Left lung (tissue), 14 donors: ENCODE measurements at places on chromosomes 1 and 21. TPM values are rescaled to one million over a fixed set of nuclear protein-coding genes. Genes with fewer than 3 reads are reported as not detected.
A peak's percentile ranks its signal among the peaks of the same experiment; 100 is the strongest.

PCP4L1 gene
- 1.5 TPM for total RNA-seq

GRCh38 chr1:78254517-78254916, 208.8 kb downstream of the GIPC2 start:
- DNase-seq = no peak
- H3K4me3 ChIP-seq = no peak overlapping the region
- H3K36me3 ChIP-seq = peaks cover 9% of the 10 kb centered on the region

DNA sequence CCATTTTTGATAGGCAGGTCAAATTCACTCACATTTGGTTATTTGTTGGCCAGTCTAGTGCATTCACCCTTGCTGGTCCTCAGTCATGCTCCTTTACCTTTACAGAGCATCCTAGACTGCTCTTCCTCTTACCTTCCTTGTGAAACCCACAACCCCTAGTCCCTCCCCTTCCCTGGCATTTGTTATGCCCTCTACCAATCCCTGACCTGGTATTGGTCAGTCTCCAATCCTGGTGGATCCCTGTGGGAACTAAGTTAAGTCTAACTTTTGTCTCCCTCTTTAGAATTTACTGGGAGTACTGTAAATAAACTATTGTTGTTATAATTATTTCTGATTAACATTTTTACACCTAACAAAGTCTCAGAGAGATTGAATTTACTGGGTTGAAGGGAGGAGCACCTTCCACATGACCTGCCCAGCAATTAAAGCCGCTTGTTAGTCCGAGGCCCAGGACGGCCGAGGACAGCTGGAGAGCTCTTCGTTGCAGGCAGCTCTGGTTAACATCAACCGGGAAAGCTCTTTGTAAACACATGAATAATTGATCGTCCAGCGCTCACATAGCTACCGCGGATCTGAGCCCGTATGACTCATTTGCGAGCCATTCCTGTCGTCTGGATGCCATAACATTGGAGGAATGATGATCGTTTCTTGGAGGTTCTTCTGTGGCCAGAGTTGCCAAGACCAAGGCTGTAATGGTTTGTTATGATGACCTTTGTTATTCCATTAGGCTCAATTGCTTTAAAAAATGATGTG, 31.9 kb downstream of the MTARC1 start:
- H3K27me3 ChIP-seq = no peaks in the 10 kb centered on the region
- DNase-seq = peak; percentile 40
- no peak overlapping the region for H3K4me3 ChIP-seq
- peaks cover 26% of the 10 kb centered on the region for H3K36me3 ChIP-seq
- peaks cover 6% of the 10 kb centered on the region for H3K4me1 ChIP-seq

DNA sequence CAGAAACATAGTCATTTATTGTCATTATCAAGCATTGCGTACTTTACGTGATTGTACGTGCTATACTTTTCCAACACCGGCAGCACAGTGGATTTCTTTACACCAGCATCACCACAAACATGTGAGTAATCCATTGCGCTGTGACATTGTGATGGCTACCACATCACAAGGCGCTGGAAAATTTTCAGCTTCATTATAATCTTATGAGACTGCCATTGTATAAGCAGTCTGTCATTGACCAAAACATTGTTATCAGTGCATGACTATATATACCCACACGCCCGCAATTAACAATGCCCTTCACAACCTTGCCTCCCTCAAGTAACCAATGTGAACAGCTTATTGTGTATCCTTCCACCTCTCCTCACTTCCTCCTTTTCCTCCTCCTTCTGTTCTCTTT, 137.6 kb downstream of the ZZZ3 start:
- no peak for DNase-seq
- H3K27ac ChIP-seq = no peak overlapping the region
- no peak overlapping the region for H3K4me3 ChIP-seq
- no peaks in the 10 kb centered on the region for H3K36me3 ChIP-seq

PDE4B gene
- total RNA-seq = 16.8 TPM

CR1L gene
- 0.70 TPM for total RNA-seq

DNA sequence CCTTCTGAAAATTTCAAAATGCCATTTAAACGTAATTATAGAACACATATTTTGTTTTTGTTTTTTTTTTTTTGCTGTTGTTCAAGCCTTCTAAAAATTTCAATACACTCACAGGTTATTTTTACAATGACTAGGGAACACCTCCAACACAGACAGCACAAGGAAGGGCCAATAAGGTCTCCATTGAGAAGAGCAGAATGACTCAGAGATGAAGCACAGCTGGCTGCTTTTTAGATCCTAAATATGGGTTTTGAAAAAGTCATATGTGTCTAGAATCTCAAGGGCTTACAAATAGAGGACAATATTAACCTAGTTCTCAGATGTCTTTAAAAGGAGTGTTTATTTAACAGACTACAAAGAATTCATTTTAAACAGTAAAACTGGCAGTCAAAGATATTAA, 104.6 kb downstream of the NEGR1 start:
- DNase-seq = no peak
- H3K27me3 ChIP-seq = no peaks in the 10 kb centered on the region
- no peak overlapping the region for H3K27ac ChIP-seq
- H3K36me3 ChIP-seq = no peaks in the 10 kb centered on the region
- H3K4me3 ChIP-seq = no peak overlapping the region

- no peak overlapping the region for H3K4me3 ChIP-seq
- no peak overlapping the region for H3K27ac ChIP-seq
- H3K4me1 ChIP-seq = peaks cover 5% of the 10 kb centered on the region
- DNase-seq = no peak
These were observed 12.2 kb upstream of the RIPK4 start for GRCh38 chr21:41778930-41779600.

ATAD3C gene
- 9.9 TPM for total RNA-seq

GRCh38 chr1:7289694-7290093, 481.4 kb upstream of the VAMP3 start:
- peaks cover 6% of the 10 kb centered on the region for H3K27me3 ChIP-seq
- DNase-seq = no peak
- H3K4me3 ChIP-seq = no peak overlapping the region
- H3K4me1 ChIP-seq = no peaks in the 10 kb centered on the region
- H3K36me3 ChIP-seq = no peaks in the 10 kb centered on the region

DNA sequence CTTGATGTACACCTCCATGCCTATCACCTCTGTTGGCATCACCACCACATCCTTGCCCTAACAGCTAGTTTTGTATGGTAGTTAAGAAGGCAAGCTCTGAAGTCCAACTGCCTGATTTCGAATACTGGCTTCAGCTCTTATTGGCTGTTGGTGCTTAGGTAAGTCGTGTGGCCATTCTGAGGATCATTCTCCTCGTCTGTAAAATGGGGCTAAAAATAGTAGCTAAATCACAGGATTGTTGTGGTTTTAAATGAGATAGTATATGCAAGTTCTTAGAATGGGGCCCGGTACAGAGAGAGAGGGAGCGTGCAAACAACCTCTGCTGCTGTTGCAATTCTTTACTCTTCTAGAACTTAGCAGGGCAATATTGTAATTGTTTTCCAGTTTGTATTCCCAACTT, 20.8 kb upstream of the SPOCD1 start:
- H3K27ac ChIP-seq = no peak overlapping the region
- no peak overlapping the region for H3K4me3 ChIP-seq
- no peaks in the 10 kb centered on the region for H3K27me3 ChIP-seq
- no peaks in the 10 kb centered on the region for H3K4me1 ChIP-seq
- no peaks in the 10 kb centered on the region for H3K36me3 ChIP-seq

- H3K27ac ChIP-seq = no peak overlapping the region
- H3K4me1 ChIP-seq = peaks cover 75% of the 10 kb centered on the region
- H3K36me3 ChIP-seq = no peaks in the 10 kb centered on the region
- H3K4me3 ChIP-seq = no peak overlapping the region
These were observed 85.0 kb upstream of the LYST start for GRCh38 chr1:235951661-235952060.

ZNF695 gene
- 1.0 TPM for total RNA-seq

GRCh38 chr1:71850936-71851335, 431.4 kb downstream of the NEGR1 start:
- H3K4me1 ChIP-seq = no peaks in the 10 kb centered on the region
- no peak overlapping the region for H3K4me3 ChIP-seq
- H3K27ac ChIP-seq = no peak overlapping the region
- no peak for DNase-seq

DNA sequence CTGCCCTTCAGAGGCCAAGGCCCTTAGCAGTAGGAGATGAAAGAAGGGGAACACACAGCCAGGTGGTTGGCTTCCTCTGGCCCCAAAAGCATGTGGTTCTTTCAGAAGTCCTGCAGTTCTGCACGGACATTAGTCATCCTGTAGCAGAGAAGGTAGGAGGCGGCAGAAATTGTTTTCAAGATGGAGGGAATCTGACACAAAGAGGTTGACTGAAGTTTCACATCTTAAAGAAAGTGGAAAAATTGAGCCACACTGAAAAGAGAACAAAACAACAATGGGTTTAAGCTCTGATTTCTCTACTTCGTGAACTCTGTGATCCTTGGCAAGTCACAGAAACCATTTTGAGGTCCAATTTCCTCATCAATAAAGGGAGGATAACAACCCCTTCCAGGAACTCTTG, 125.3 kb upstream of the DNAH14 start:
- H3K36me3 ChIP-seq = no peaks in the 10 kb centered on the region
- no peak overlapping the region for H3K4me3 ChIP-seq
- H3K27me3 ChIP-seq = no peaks in the 10 kb centered on the region
- H3K4me1 ChIP-seq = no peaks in the 10 kb centered on the region
- no peak overlapping the region for H3K27ac ChIP-seq

GRCh38 chr1:63928186-63929105, 154.6 kb downstream of the ROR1 start:
- H3K4me1 ChIP-seq = no peaks in the 10 kb centered on the region
- no peak for DNase-seq
- H3K36me3 ChIP-seq = no peaks in the 10 kb centered on the region
- no peak overlapping the region for H3K27ac ChIP-seq

SLC1A7 gene
- 0.44 TPM for total RNA-seq

RBM11 gene
- 2.0 TPM for total RNA-seq

DNTTIP2 gene
- total RNA-seq = 35.0 TPM

GRCh38 chr1:111702504-111703050, 36.6 kb downstream of the INKA2 start:
- DNase-seq = no peak
- H3K27ac ChIP-seq = no peak overlapping the region
- no peaks in the 10 kb centered on the region for H3K36me3 ChIP-seq
- H3K27me3 ChIP-seq = no peaks in the 10 kb centered on the region

GRCh38 chr1:193131266-193131860, 9.5 kb downstream of the CDC73 start:
- peaks cover 3% of the 10 kb centered on the region for H3K4me1 ChIP-seq
- H3K36me3 ChIP-seq = peaks cover 67% of the 10 kb centered on the region
- no peak overlapping the region for H3K4me3 ChIP-seq

GRCh38 chr1:192906334-192906733, 97.5 kb downstream of the RGS2 start:
- no peaks in the 10 kb centered on the region for H3K36me3 ChIP-seq
- H3K27me3 ChIP-seq = no peaks in the 10 kb centered on the region
- no peak for DNase-seq

PLEKHG5 gene
- total RNA-seq = 6.3 TPM

GRCh38 chr1:197782722-197783360, 7.6 kb upstream of the DENND1B start:
- H3K27me3 ChIP-seq = no peaks in the 10 kb centered on the region
- H3K36me3 ChIP-seq = no peaks in the 10 kb centered on the region
- H3K27ac ChIP-seq = no peak overlapping the region
- no peak for DNase-seq

EVA1C gene
- total RNA-seq = 21.8 TPM

GRCh38 chr1:209232759-209233158, 350.8 kb upstream of the CAMK1G start:
- no peak overlapping the region for H3K27ac ChIP-seq
- no peaks in the 10 kb centered on the region for H3K4me1 ChIP-seq
- no peaks in the 10 kb centered on the region for H3K27me3 ChIP-seq

FTCD gene
- total RNA-seq = 0.29 TPM

CELA3A gene
- not detected for total RNA-seq

DNA sequence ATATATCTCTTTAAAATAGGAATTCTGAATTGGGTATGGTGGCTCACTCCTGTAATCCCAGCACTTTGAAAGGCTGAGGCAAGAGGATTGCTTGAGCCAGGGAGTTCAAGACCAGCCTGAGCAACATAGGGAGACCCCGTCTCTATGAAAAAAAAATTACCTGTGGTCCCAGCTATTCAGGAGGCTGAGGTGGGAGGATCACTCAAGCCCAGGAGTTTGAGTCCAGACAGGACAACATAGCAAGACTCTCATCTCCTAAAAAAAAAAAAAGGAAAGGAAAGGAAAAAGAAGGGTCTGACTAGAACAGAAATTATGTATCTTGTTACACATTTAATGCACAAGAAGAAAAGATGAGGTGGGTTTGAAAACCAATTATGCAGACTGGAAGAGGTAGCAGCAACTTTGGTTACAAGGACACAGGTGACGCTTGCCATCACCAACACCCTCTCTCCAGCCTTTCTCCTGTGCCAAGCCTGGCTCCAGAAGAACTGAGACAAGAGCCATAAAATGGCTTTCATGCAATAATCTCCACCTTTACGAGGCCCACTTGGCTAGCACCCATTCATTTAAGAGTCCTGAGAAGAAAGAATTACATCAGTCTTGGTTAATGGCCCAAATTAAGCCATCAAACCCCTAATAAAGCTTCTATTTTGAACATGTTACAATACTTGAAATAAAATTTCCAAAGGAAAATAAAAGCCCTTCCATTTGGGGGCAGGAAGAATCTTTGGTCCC, 4.8 kb upstream of the SELENBP1 start:
- H3K4me1 ChIP-seq = peaks cover 4% of the 10 kb centered on the region
- no peak overlapping the region for H3K4me3 ChIP-seq

DNA sequence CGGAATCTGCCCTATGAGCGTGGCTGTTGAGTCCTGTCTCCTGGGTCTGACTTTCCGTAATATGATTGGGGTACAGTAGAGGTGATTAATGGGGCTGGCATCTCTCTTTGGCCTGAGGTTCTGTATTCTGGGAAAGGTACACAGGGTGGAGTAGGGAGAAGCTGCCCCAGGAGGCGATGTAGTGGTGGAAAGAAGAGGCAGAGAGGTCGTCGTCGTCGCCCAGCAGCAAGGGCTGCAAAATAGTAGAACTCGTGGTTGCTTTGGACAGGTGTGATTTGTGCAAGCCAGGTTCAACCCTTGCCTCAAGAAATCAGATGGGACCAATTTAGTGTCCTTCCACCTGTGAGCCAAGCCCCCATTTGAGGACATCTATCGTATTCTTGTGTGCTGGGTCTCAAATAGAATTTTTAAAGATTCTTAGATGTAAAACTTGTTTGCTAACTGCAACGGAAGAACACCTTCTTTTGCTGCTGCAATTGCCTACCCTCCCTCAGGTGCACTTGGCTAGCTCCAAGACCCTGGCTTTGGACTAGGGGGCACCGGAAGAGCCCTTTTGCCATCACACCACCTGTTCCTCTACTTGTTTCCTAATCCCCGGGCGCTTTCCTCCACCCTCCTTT, 1.3 kb upstream of the HMGN2 start:
- H3K4me1 ChIP-seq = peaks cover 44% of the 10 kb centered on the region
- H3K27me3 ChIP-seq = no peaks in the 10 kb centered on the region
- DNase-seq = no peak

RGS18 gene
- total RNA-seq = 3.5 TPM

DNA sequence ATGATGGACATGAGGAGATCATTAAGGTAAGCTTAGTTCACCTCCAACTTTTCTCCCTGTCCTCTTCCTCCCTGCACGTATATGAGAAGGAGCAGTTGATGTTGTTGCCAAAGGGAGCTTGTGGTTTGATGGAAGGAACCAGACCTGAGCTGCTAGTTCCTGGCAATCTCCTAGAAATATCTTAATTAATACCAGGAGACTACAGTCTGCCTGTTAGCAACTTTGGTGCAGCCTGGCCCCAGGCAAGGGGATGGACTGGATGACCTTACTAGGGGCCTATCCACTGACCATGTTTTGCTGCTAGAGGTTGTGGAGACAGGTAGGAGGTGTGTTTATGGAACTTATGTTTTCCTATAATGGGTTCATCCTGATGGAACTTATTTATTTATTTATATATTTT, 22.6 kb downstream of the TUFT1 start:
- H3K4me3 ChIP-seq = no peak overlapping the region
- no peak for DNase-seq
- no peak overlapping the region for H3K27ac ChIP-seq
- H3K4me1 ChIP-seq = no peaks in the 10 kb centered on the region
- no peaks in the 10 kb centered on the region for H3K27me3 ChIP-seq
